ENCODE measurements at places on chromosomes 11 and 22. TPM values are rescaled to one million over a fixed set of nuclear protein-coding genes. Genes with fewer than 3 reads are reported as not detected.

DNA sequence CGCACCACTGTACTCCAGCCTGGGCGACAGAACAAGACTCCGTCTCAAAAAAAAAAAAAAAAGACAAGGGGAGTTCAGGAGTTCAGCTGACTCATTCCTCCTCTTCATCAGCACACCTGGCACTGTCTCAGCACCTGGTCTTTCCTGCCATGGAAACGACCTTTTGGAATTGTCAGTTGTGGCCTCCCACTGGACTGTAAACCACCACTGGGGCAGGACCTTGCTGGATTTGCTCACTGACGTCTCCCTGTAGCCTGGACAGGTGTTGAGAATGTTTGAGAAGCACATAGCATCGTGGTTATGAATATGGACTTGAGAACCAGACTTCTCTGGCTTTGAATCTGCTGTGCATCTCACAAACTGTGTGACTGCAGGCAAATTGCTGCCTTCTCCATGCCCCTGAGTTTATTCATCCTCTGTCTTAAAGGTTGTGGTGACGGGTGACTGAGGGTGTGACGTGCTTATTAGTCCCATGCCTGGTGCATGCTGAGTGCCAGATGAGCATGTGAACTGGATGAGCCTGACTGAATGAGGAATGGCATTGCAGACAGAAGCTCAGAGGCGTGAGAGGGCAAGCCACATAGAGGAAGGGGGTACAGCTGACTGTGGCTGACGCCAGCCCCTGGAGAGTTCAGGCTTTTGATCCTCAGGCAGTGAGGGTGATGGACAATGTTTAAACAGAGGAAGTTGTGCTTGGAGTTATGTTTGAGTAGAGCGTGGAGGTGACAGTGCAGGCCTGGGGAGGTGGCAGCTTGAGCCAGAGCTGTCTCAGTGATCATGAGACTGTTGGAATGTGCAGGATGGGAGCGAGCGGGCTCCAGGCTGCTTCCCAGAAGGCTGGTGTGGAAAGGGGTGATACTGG lies 12.7 kb downstream of the TOM1 start:
- H3K4me1 ChIP-seq = peaks cover 41% of the 10 kb centered on the region
- no peak for DNase-seq
- H3K36me3 ChIP-seq = no peaks in the 10 kb centered on the region
- no peak overlapping the region for H3K4me3 ChIP-seq
- H3K27ac ChIP-seq = no peak overlapping the region

- H3K4me3 ChIP-seq = no peak overlapping the region
- no peak for DNase-seq
- H3K36me3 ChIP-seq = no peaks in the 10 kb centered on the region
- no peaks in the 10 kb centered on the region for H3K4me1 ChIP-seq
- no peaks in the 10 kb centered on the region for H3K27me3 ChIP-seq
Observed at GRCh38 chr22:27512283-27512761, 289.2 kb downstream of the MN1 start.

Gene KCNC1
- not detected for total RNA-seq

Gene CARD16
- 8.0 TPM for total RNA-seq

Gene HEPACAM
- total RNA-seq = not detected

DNA sequence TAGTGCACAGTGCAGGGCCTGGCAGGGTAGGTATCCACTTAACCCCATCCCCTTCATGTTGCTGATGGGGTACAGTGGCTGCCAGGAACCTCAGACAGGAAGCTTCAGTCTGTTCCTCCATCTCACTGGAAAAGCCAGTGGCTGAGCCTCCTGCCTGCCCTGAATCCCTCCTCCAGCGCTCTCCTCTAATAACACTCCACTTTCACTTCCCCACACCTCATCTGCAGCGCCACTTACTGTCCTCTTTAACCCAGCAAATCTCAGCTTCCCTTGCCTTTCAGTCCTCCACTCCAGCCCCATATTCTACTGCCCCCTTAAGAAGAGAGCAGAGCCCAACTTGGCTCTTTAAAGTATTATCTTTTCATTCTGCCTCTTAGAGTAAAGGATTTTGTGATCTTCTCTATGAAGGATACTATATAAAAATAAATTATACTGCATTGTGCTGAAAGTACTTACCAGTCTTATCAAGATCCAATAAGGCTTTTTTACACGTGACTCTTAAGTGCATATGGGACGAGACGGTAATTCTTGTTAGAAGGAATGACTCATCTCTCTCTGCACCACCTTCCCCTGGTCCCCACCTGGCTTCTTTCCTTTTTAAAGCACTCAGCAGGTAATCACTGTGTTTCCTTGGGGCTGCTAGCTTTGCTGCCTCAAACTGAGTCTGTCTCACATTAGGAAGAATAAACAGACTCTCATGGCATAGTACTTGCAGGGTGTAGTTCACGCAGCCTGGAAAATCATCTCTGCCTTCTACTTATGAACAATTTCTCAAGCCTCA lies 238.0 kb upstream of the NARS2 start:
- H3K27ac ChIP-seq = no peak overlapping the region
- no peaks in the 10 kb centered on the region for H3K27me3 ChIP-seq
- no peak overlapping the region for H3K4me3 ChIP-seq
- DNase-seq = no peak

DNA sequence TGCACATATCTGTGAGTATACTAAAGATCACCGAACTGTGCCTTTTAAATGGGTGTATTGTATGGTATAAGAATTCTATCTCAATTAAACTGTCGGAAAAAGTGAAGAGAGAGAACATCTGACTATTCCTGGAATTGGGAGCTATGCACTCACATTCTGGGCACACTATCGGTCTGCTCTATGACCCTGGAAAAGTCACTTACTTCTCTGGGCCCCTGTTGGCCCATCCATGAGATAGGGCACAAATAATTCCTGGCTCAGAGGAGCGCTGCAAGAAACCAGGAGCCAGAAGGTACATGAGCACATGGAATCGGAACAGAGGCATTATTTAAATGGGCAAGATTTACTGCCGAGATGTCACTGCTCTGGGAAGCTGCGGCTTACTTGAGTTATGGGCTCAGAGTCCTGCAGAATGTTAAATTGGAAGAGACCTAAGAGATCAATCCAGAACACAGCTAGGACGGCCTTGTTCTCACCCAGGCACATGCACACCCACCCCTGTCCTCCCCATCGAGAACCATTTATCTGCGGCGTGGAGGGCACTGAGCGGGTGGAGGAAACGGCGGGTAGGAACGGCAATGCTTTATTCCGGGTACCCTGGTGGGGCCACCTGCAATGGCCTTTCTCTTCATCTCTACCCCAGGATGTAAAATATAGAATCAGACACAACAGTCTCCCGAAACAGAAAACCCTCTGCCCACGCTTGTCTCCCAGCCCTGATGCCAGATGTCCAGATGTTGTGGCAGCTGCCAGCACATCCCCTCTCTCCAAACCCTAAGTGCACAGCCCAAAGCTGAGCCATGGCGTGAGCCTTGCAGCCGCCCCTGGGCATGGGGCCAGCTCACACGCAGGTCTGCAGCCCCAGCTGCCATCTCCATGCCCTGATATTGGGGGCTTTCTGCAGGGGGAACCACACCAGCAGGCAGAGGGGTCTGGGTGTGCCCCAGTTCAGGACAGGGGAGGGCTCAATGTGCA lies 142.4 kb downstream of the DSCAML1 start:
- no peaks in the 10 kb centered on the region for H3K4me1 ChIP-seq
- no peak overlapping the region for H3K4me3 ChIP-seq
- no peak for DNase-seq
- H3K36me3 ChIP-seq = no peaks in the 10 kb centered on the region
- H3K27me3 ChIP-seq = no peaks in the 10 kb centered on the region

DNA sequence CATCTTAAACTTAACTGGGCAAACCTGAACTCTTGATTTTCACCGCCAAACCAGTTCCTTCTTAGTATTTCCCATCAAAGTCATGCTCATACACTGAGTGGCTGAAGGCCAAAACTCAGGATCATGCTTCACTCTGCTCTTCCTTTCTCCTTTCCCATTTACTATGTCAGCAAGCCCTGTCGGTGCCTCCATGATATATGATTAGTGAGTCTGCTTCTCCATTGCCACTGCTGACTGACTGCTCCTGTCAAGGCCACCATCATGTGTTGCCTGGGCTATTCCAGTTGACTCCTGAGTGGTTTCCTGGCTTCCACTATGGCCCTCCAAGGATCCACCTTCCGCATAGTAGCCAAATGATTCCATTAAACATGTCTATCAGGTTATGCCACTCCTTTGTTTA lies 42.8 kb upstream of the AMPD3 start:
- H3K4me3 ChIP-seq = no peak overlapping the region
- DNase-seq = no peak

GRCh38 chr11:61700212-61700611 lies 20.0 kb downstream of the DAGLA start:
- H3K4me3 ChIP-seq = no peak overlapping the region
- no peak overlapping the region for H3K27ac ChIP-seq
- peaks cover 30% of the 10 kb centered on the region for H3K4me1 ChIP-seq
- no peaks in the 10 kb centered on the region for H3K36me3 ChIP-seq
- no peaks in the 10 kb centered on the region for H3K27me3 ChIP-seq

DNA sequence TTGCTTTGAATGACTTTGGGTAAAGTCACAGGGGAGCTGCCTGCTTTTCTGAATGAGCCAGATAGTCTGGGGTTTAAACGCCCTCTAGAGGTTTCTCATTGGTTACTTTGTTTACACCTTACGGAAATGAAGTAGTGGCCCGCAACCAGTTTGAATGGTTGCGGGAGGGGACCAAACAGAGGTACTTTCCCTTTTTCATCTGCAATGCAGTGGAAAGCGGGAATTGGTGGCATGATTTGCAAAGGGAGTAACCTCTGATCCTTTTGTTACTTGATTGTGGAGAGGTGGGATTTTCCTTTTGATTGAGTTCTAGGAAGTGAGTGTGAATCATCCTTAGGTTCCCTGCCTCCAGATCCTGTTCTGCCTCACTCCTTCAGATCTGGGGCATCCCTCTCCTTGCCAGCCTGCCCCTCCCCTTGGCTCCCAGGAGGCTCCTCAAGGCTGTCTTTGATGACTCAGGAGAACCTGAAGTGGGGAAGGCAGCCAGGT lies 15.9 kb upstream of the GLYATL1 start:
- H3K4me1 ChIP-seq = peaks cover 6% of the 10 kb centered on the region
- DNase-seq = no peak
- H3K27ac ChIP-seq = no peak overlapping the region
- no peaks in the 10 kb centered on the region for H3K36me3 ChIP-seq

Gene C11orf16
- total RNA-seq = not detected

Gene SLC37A2
- total RNA-seq = 1.5 TPM

DNA sequence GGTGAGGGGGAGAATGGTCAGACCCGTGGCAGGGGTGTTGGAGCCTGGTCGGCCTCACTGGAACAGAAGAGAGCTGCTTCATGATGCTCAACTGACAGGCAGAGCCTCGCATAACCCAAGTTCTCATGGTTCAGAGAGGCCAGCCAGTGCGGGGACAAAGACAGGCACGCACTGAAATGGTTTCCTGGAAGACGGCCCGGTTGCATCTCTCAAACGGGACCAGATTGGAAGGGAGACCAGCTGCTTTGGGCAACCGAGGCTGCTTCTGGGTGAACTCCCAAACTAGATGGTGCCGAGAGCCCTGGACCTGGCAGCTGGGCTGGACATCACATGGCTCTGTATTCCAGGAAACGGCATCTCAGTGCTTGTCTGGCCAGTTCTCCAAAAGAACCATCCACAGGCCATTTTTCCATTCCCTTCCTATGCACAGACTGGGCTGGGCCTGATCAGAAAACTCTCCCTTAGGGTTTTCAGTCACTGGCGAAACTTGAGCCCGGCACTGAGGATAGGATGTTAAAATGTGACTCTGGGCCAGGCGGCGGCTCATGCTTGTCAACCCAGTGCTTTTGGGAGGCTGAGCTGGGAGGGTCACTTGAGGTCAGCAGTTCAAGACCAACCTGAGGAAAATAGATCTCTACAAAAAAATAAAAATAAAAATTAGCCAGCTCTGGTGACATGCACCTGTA lies 80.1 kb upstream of the PRODH start:
- DNase-seq = no peak
- no peaks in the 10 kb centered on the region for H3K4me1 ChIP-seq
- H3K27me3 ChIP-seq = peaks cover 27% of the 10 kb centered on the region
- no peaks in the 10 kb centered on the region for H3K36me3 ChIP-seq
- H3K27ac ChIP-seq = no peak overlapping the region

DNA sequence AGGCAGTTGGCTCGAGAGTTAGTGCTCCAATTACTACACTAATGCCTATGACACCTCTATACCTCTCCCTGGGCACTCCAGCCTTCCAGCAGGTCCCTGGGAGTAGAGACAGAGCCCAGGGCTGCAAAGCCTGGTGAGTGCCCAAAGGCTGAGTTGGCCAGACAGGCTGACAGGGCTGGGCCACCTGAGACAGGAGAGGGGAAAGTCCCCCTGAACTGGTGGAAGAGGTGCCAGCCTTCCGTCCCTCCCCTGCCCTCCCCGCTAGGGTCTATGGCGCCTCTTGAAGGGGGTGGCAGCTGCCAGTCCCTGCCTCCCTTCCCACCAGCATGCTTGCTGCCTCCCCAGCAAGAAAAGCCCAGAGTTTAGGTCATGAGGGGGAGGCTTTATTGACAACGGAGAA lies 3.0 kb downstream of the KCNJ11 start:
- no peaks in the 10 kb centered on the region for H3K27me3 ChIP-seq
- DNase-seq = no peak
- H3K4me1 ChIP-seq = peaks cover 5% of the 10 kb centered on the region
- H3K36me3 ChIP-seq = no peaks in the 10 kb centered on the region

DNA sequence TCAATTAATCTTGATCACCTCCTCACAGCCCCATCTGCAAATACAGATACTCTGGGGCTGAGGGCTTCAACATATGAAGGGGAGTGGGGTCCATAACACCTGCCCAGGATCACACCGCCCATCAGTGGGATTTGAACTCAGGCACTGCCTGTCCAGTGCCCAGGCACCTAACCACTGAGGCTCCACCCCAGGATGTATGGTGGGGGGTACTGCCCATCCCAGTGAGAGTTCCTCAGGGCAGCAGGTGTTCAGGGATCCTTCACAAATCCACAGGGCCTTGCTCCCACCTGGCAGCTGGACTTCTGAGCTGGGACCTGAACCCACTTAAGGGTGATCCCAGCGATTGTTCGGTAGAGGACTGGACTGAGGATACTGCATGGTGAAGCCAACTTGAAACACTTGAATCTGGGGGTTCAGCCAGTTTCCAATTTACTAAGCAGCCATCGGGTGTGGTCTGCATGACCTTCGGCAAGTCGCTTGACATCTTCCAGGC lies 33.3 kb downstream of the PRDM11 start:
- H3K27me3 ChIP-seq = peaks cover 7% of the 10 kb centered on the region
- H3K4me3 ChIP-seq = no peak overlapping the region
- no peak overlapping the region for H3K27ac ChIP-seq
- DNase-seq = no peak

GRCh38 chr11:27722953-27723344 lies 22.7 kb upstream of the BDNF start:
- H3K4me1 ChIP-seq = no peaks in the 10 kb centered on the region
- H3K36me3 ChIP-seq = no peaks in the 10 kb centered on the region
- no peak for DNase-seq
- no peak overlapping the region for H3K4me3 ChIP-seq
- H3K27ac ChIP-seq = no peak overlapping the region

- H3K27me3 ChIP-seq = no peaks in the 10 kb centered on the region
- H3K4me3 ChIP-seq = no peak overlapping the region
- H3K4me1 ChIP-seq = no peaks in the 10 kb centered on the region
Observed at GRCh38 chr22:35008213-35008612, 57.7 kb upstream of the ISX start.

Gene MYO7A
- total RNA-seq = 0.20 TPM

- H3K27me3 ChIP-seq = no peaks in the 10 kb centered on the region
- H3K36me3 ChIP-seq = no peaks in the 10 kb centered on the region
- no peaks in the 10 kb centered on the region for H3K4me1 ChIP-seq
- H3K27ac ChIP-seq = no peak overlapping the region
- no peak for DNase-seq
Observed at GRCh38 chr11:43034341-43034740, 277.5 kb upstream of the API5 start.

Data from CD8-positive, alpha-beta memory T cell (primary cell).